ENCODE measurements at places on chromosomes 16 and 17.
A peak's percentile ranks its signal among the peaks of the same experiment; 100 is the strongest.

DNA sequence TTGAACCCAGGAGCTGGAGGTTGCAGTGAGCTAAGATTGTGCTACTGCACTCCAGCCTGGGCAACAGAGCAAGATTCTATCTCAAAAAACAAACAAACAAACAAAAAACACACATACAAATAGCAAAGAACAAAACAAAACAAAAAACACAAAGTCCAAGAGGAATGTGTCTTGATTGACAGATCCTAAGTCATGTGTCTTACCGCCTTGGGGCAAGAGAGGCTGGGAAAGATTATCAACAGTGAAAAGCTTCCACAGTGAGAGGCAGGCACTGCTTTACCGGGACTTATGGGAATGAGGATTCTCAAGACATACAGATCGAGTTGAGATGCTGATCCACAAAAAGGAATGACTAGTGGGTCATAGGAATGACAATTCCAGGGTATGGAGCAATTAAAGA, 62.7 kb upstream of the GAS7 start:
- H3K4me1 ChIP-seq: no peaks in the 10 kb centered on the region
- DNase-seq: no peak
- no peak overlapping the region for H3K4me3 ChIP-seq
- H3K27me3 ChIP-seq: peaks cover 4% of the 10 kb centered on the region

GRCh38 chr16:82671741-82672140, 45.0 kb downstream of the CDH13 start:
- no peaks in the 10 kb centered on the region for H3K4me1 ChIP-seq
- no peak overlapping the region for H3K27ac ChIP-seq
- no peaks in the 10 kb centered on the region for H3K36me3 ChIP-seq
- no peaks in the 10 kb centered on the region for H3K27me3 ChIP-seq
- no peak overlapping the region for H3K4me3 ChIP-seq

- no peaks in the 10 kb centered on the region for H3K27me3 ChIP-seq
- H3K27ac ChIP-seq: peak overlapping the region; percentile 21
- H3K4me3 ChIP-seq: peak overlapping the region; percentile 3
- no peaks in the 10 kb centered on the region for H3K36me3 ChIP-seq
- peak; percentile 54 for DNase-seq
Measured at GRCh38 chr17:77127735-77128361, 12.9 kb upstream of the SEC14L1 start.

- DNase-seq: no peak
- no peaks in the 10 kb centered on the region for H3K36me3 ChIP-seq
- no peak overlapping the region for H3K27ac ChIP-seq
- no peaks in the 10 kb centered on the region for H3K4me1 ChIP-seq
- H3K27me3 ChIP-seq: no peaks in the 10 kb centered on the region
Measured at GRCh38 chr17:67700037-67700724, 17.6 kb upstream of the NOL11 start.

DNA sequence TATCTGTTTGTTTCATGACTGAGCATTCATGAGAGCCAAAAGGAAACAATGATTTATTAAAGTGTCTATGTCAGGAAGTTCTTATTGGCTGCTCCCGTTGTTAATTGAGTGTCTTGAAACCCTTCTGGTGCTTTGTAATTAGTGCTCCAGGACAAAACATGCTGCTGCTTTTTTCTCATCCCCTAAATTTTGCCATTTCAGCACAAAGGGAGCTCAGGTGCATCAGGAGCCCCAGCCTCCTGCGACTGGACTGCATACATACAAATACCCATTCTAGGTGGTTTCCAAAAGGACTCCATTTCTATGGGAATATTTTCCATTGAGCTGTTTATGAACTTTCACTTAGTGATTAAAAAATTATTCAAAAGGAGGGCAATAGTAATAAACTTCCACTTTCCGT, 354.0 kb downstream of the CDH13 start:
- no peak for DNase-seq
- no peaks in the 10 kb centered on the region for H3K36me3 ChIP-seq
- no peak overlapping the region for H3K27ac ChIP-seq
- H3K27me3 ChIP-seq: no peaks in the 10 kb centered on the region

- H3K4me3 ChIP-seq: no peak overlapping the region
- no peaks in the 10 kb centered on the region for H3K4me1 ChIP-seq
- no peak for DNase-seq
- H3K36me3 ChIP-seq: peaks cover 23% of the 10 kb centered on the region
- H3K27me3 ChIP-seq: no peaks in the 10 kb centered on the region
Measured at GRCh38 chr17:8522577-8522976, 86.9 kb downstream of the NDEL1 start.

DNA sequence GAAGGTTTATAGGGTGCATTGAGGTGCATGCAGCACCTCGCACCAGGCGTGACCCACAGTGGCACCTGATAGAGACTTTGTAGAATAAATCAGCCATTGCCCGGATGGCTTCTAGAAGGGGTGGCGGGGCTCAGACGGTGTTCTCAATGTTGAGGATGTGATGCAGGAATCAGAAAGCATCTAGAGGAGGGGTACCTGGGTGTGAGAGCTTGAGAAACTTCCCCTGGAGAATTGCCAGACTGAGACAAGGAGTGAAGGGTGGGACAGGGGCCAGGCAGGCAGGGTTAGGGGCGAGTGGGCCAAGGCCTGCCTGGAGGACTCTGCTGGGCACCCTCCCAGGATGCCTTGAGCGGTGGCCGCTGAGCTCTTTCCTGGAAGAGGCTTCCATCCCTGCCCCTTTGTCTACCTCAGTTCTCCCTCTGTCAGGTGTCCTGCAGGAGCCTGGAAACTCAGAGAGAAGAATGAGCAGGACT, 9.3 kb upstream of the ADGRG1 start:
- H3K4me1 ChIP-seq: no peaks in the 10 kb centered on the region
- DNase-seq: no peak
- no peak overlapping the region for H3K4me3 ChIP-seq
- H3K27me3 ChIP-seq: no peaks in the 10 kb centered on the region
- H3K36me3 ChIP-seq: no peaks in the 10 kb centered on the region

- DNase-seq: no peak
- no peaks in the 10 kb centered on the region for H3K27me3 ChIP-seq
- H3K4me1 ChIP-seq: no peaks in the 10 kb centered on the region
- H3K27ac ChIP-seq: no peak overlapping the region
Measured at GRCh38 chr16:47503936-47504335, 42.8 kb downstream of the PHKB start.

DNA sequence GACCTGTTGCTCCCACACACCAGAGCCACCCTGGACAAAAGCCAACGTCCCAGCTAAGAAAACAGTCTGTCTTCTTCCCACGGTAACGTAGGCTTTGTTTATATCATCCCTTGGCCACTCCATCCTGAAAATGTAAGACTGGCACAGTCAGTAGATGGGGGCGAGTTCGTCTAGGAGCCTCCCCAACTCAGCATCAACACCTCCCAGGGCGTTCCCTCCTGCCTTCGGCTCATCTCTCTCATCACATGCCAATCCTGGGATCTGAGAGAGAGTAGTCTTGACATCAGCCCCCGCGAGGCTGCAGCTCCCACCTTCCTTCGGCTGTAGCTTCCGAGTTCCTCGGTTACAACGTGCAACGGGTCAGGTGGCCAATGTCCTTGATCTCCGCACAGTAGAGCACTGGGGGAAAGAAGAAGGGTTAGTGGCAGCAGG, 894 bp downstream of the RNF227 start:
- DNase-seq: no peak
- H3K4me3 ChIP-seq: peak overlapping the region; percentile 56
- peaks cover 2% of the 10 kb centered on the region for H3K36me3 ChIP-seq
- H3K27ac ChIP-seq: no peak overlapping the region

DNA sequence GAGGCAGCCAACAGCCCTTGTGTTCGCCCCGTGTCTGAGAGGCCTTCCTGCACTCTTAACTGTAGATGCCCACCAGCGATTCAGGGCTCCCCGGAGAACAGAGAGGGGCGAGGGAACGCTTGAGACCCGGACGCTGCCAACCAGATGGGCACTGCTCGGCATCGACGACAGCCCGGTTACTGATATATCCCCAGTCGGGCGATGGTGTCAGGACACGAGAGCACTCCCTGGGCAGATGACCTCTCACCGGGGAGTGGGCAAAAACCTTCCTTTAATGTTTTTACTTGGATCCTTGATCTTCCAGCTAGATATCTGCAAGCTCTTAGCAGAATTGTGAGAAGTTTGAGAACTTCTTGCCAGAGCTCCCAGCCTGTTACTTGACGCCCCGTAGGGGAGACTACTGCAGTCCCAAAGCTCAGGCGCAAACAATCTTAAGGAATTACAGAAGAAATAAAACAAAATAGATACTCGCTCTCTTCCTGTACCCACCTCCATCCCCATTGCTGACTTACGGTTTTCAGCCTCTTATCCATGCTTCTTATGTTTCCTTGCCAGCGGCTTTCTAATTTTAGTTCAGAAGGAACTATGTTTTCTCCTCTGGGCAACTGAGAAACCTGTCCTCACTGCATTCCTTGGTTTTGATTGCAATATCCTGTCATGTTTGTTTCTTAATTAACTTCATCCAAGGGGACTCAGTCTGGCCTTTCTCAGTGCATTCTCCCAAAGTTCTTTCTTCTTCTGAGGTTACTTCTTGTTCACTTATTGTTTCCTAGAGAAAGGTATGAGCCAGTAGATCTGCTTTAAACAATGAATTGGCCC, 845 bp downstream of the SP2 start:
- H3K27me3 ChIP-seq: no peaks in the 10 kb centered on the region
- peaks cover 18% of the 10 kb centered on the region for H3K36me3 ChIP-seq
- H3K27ac ChIP-seq: peak overlapping the region; percentile 97
- peaks cover 31% of the 10 kb centered on the region for H3K4me1 ChIP-seq
- DNase-seq: peak; percentile 4

GRCh38 chr17:17079336-17079735, 37.1 kb downstream of the MPRIP start:
- H3K4me1 ChIP-seq: peaks cover 4% of the 10 kb centered on the region
- no peak for DNase-seq
- H3K36me3 ChIP-seq: peaks cover 63% of the 10 kb centered on the region
- no peak overlapping the region for H3K27ac ChIP-seq

DNA sequence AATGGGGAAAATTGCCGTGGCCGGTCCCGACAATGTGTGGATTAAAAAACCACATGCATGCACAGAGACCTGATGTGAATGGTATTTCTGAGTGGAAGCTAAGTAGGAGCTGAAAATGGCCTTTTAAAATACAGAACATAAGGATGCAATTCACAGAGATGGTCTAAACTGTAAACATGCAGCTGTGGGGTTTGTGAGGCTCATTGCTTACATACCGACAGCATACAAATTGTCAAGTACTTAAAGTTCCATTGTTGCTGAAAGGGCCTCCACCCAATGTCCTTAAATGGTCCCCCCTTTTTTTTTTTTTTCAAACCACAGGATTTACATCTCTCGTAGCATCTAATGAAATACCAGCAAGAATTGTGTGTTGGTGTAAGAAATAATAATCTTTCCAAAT, 523.2 kb downstream of the MAF start:
- no peaks in the 10 kb centered on the region for H3K27me3 ChIP-seq
- no peak overlapping the region for H3K27ac ChIP-seq
- peaks cover 32% of the 10 kb centered on the region for H3K4me1 ChIP-seq
- no peak for DNase-seq
- no peaks in the 10 kb centered on the region for H3K36me3 ChIP-seq

DNA sequence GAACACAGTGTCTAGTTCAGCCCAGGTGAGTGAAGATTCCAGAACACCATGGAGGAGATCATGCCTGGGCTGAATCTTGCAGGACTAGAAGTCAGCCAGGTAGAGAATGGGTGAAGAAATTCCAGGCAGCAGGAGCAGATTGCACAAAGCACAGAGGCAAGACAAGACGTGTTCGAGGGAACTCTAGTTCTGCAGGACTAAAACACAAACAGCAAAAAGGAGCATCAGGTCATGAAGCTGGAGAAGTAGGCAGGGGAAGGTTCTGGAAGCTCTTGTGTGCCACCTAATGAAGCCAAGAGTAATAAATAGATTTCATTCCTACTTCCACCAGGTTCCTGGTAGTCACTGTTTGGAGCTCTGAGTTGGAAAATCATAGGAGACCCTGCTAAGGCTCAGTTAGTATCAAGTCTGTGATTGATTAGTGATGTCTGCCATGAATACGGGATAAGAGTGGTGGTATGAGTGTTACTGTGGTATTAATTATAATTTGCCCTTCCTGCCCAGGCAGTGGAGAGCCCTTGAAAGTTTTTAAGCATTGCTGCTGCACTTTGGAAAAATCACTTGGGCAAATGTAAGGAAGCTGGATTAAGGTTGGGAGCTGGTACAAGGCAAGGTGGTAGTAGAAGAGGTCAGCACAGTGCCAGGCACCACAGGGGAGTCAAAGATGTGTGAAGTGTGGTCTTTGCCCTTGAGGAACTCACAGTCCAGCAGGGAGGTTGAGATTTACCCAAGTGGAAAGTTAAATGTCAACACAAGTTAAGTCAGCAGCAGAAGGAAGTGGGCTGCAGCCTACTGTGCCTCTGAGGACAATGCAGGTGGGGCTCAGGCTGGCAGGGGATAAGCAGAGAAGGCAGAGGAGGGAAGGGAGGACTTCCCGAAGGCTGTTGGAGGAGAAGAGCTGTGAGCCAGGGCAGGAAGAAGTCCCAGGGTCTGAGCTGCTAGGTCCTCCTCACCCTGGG, 13.5 kb upstream of the FOXN1 start:
- DNase-seq: no peak
- H3K27me3 ChIP-seq: no peaks in the 10 kb centered on the region
- H3K36me3 ChIP-seq: no peaks in the 10 kb centered on the region
- peaks cover 3% of the 10 kb centered on the region for H3K4me1 ChIP-seq

DNA sequence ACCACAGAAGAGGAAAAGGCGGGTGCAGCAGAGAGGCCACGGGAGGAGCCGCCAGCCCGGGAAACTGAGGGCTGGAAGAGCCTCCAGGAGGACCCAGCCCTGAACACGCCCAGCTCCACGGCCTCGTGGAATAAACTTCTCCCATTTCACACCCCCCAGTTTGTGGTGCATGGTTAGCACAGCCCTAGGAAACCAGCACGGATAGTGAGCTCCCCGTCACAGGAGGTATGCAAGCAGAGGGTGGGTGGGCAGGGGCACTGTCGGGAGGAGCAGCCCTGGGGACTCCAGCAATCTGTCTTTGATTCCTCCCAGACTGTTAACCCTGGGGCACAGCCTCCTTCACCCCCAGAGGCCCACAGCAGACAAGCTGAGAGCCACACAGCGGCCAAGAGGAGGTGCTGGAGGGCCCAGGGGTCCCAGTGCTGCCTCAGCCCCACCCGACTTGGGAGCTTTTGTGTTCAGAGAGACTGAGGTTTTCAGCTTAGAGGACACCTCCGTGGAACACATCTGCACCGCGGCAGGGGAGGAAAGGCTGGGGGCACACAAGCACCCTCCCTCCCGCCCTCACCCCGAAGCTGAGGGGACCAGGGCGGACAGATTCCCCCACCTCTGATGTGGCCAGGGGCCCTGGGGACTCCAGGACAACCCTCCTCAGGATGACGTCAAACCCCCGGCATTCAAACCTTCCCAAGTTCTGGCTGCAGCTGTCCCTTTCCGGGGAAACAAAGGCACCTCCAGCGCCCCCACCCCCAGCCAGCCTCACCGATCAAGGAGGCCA, 1.7 kb upstream of the IL17C start:
- no peak for DNase-seq
- no peak overlapping the region for H3K27ac ChIP-seq
- peaks cover 18% of the 10 kb centered on the region for H3K27me3 ChIP-seq
- H3K36me3 ChIP-seq: peaks cover 13% of the 10 kb centered on the region
- H3K4me1 ChIP-seq: peaks cover 23% of the 10 kb centered on the region
- H3K4me3 ChIP-seq: no peak overlapping the region
